ENCODE measurements at places on chromosomes 11 and 22.
A peak's percentile ranks its signal among the peaks of the same experiment; 100 is the strongest.

DNA sequence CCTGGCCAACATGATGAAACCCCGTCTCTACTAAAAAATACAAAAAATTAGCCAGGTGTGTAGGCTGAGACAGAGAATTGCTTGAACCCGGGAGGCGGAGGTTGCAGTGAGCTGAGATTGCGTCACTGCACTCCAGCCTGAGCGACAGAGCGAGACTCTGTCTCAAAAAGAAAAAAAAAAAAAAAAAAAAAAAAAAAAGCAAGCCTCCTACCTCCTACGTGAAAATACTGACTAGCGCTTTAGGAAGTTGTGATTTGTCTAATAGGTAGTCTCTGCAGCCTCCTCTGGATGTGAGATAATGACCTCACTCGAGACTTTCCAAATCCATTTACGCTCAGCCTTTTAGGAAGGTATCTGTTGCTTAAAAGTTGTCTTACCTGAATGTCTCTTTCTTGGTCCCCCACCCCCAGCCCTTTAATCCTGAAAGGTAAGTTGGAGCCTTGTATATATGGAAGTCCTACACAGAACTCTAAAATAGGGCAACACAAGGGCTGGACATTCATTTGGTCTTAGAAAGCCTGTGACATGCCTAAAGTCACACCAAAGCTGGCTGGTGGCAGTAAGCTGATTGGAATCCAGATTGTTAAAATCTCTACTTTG, 5.5 kb downstream of the SEPTIN3 start:
- DNase-seq, result no peak

DNA sequence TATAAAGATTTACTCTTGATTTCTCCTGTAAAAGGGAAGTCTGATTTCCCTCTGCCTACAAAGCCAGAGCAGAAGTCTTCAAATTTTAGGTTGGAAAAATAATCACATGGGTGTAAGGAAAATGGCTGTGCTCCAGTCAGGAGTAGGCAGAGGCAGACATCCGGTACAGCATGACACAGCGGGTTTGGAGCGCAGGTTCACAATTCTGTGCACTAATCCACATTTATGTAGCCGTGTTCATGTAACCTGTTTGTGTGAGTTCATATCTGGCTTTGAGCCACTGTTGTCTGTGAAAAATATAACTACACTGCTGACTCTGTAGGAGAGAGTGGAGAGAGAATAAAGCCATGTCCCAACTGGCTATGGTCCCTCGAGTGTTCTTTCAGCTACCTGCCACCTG, 248.0 kb downstream of the CASP12 start:
- no peak for DNase-seq

DNA sequence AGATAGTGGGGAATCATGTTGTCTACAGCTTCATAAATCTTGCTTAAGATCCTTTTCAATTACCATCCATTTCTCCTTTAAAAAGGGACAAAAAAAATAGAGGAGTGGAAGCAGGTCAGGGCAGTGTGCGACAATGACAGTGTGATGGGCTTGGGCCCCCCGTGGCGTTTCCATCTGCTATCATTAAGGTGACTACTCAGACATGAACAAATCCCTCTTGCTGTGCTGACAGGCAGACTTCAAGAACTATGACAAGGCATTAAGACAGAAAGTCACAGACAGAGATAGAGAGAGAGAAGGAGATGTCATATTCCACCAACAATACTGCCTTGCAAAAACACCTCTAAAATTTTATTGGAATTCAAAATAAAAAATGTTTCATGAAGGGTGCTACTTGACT, 263.2 kb downstream of the DCDC1 start:
- no peak for DNase-seq

DNA sequence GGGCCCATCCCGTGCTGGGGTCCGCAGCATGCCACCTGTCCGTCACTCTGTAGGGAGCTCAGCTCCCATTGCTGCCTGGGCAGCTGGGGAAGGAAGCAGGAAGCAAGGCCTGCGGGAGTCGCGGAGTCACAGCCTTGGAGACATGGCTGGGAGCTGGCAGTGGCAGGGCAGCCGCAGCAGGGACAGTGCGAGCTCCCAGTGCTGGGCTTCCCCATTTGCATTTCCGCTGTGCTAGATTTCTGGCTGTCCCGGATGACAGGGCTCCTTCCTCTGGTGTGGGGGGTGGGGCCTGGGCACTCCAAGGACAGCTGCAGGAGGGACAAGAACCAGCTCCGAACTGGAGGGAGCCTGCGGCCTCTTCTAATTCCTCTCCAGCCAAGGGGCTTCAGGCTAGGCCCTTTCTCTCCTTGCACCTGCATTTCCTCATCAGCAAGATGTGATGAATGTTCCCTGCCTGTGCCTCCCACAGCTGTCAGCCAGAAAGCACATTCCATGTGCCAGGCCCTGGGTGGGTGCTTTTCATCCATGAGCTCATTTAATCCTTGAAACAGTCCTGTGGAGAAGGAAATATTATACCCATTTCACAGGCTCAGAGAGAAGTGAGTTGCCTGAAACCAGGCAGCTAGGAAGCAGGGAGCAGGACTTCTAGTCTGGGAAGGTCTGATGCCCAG, 48.0 kb downstream of the MYO7A start:
- no peak for DNase-seq

GRCh38 chr22:49853981-49854831, 562 bp downstream of the ZBED4 start:
- peak; percentile 24 for DNase-seq

GRCh38 chr11:33879375-33879774, 12.5 kb downstream of the LMO2 start:
- DNase-seq, result no peak

DNA sequence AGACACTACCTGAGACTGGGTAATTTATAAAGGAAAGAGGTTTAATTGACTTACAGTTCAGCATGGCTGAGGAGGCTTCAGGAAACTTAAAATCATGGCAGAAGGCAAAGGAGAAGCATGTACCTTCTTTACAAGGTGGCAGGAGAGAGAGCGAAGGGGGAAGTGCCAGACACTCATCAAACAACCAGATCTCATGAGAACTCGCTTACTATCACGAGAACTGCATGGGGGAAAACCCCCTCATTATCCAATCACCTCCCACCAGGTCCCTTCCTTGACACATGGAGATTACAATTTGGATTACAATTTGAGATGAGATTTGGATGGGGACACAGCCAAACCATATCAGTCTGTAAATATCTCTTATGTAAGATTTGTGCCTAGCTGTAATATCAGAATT, 50.9 kb upstream of the ATXN10 start:
- no peak for DNase-seq

DNA sequence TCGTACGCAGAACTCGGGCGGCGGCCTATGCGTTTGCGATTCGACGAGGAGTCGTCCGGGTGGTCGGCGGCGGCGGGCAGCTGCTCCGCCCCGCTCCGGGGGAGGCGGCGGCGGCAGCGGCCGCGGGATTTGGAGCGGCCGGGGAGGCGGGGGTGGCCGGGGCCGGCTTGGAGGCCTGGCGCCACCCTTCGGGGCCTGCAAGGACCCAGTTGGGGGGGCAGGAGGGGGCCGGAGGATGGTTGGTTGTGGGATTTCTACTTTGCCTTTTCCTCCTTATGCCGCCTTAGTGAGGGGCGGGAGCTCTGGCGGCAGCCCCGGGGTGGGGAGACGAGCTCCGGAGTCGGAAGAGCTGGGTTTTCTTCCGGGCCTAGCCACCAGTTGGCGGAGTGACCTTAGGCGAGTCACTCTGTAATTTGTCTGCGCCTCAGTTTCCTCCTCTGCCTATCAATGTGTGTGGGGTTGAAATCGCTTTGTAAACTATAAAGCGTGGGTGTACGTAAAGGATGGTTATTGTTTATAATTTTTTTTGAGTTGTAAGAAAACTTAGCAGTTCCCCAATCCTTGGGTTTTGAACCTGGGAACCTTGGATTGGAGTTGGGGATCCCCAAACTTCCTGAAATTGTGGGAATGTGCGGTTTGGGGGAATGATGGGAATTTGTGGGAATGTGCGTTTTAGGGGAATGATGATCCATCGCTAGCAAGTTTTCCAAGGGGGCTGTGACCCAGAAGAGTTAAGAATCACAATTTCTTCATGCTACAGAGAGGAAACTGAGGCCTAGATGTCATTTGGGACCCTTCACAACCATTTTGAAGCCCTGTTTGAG, 679 bp downstream of the TUG1 start:
- peak; percentile 31 for DNase-seq

- DNase-seq, result peak; percentile 66
Measured at GRCh38 chr11:11701070-11701469, 79.3 kb upstream of the GALNT18 start.

GRCh38 chr22:35781898-35782297, 64.2 kb downstream of the APOL5 start:
- DNase-seq, result no peak

DNA sequence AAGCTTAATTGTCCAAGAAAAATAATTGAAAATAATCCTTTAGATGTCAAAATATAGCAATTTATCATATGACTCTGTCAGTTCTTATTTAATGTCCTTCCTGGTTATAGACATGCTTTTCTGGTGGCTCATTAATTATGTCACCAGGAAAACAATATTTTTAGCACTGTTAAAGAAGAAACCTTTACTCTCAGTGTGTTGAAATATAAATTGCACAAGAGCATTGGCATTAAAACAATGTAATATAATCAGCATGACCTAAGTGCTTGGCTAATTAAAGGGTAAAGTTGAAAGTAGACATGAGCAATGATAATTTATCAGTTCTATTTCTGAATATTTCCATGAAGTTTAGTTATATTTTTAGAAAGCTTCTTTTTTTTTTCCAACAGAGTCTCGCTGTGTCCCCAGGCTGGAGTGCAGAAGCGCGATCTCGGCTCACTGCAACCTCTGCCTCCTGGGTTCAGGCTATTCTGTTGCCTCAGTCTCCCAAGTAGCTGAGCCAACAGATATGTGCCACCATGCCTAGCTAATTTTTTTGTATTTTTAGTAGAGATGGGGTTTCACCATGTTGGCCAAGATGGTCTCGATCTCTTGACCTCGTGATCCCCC, 232.3 kb downstream of the JRKL start:
- peak; percentile 26 for DNase-seq

DNA sequence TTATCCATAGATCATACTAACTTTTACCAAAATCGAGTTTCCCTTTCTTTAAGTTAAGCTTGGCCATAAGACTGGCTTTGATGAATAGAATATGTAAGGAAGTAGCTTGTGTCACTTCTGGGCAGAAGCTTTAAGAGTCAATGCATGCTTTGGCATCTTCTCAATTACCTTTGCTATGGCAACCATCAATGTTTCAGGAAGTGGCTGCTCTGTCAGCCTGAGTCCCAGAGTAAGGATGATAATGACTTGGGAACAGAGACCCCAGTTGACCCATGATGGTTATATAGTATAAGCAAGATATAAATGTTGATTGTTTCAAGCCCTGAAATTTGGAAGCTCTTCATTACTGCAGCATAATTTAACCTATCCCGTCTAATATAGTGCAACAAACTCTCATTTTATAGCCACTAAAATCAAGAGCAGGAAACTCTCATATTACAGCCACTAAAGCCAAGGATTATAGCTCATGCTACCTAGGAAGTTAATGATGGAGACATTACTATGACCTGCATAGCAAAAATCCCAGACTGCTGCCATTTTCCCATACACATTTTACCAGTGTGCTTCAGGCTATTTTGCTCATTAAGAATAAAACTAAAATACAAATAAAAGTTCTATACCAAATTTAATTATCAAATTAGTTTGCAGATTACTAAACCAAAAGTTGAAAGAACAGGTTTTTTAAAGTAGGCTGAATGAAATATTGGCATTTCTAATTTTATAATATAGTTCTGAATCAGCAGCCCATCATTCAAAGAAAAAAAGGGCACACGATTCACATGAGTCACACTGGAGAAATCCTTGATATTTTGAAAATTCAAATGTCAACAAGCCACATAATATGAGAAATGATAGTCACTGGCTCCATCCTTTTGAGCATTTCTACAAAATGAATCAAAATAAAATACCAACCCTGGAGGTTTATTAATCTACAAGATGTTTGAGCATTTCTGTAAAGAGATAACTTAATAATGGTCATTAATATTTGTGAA, 23.8 kb downstream of the FSHB start:
- DNase-seq, result peak; percentile 3

Data from M059J (cell line).